ENCODE measurements at places on chromosomes 11 and 22. TPM values are rescaled to one million over a fixed set of nuclear protein-coding genes. Genes with fewer than 3 reads are reported as not detected.

P2RY2 gene
- 11.3 TPM for total RNA-seq

TMEM151A gene
- total RNA-seq: 1.9 TPM

TREH gene
- not detected for total RNA-seq

EED gene
- 25.5 TPM for total RNA-seq

KCNC1 gene
- 0.14 TPM for total RNA-seq

SCUBE2 gene
- 0.41 TPM for total RNA-seq

TRIM5 gene
- total RNA-seq: 8.7 TPM

ANGPTL5 gene
- total RNA-seq: 0.10 TPM

SLC36A4 gene
- total RNA-seq: 18.0 TPM

INS gene
- not detected for total RNA-seq

Data from A549 treated with Mapracorat at 1 μM for 4 hours (cell line).